ENCODE measurements at places on chromosomes 12 and 14.
A peak's percentile ranks its signal among the peaks of the same experiment; 100 is the strongest.

GRCh38 chr12:121188227-121188626 lies 21.7 kb upstream of the P2RX4 start:
- ATAC-seq = no peak

DNA sequence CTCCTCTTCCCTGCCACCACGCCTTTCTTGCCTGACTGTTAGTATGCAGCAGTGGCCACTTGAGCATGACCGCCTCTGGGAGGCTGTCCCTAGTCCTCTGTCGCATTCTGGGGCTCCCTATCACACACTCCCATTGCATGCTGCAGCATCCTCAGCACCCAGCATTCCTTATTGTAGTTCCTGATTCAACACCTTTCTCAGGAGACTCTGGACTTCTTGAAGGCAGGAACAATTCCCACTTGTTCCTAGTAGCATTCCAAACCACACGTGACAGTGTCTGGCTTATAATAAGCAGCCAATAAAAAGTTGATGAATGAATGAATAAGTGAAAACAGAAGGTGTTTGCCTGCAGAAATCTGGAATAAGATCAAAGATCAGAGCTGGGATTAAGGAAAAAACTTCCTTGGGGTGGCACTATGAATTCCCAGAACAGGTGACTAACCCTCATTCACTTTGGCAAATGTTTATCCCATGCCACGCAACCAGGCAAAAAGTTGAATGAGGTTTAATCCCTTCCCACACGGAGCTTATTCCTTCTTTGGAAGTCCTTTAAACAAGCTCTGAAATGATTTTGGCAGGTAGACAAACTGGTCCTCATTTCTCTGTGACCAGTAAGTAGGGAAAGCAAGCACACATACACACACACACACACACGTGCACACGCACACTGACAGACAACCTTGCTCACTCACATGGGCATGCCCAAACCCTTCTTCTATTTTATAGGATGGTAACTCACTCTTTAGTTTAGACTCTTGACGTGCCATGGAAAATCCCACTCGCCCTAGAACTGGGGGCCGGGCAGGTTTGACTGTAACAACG lies 26.5 kb downstream of the NTF3 start:
- ATAC-seq = no peak

DNA sequence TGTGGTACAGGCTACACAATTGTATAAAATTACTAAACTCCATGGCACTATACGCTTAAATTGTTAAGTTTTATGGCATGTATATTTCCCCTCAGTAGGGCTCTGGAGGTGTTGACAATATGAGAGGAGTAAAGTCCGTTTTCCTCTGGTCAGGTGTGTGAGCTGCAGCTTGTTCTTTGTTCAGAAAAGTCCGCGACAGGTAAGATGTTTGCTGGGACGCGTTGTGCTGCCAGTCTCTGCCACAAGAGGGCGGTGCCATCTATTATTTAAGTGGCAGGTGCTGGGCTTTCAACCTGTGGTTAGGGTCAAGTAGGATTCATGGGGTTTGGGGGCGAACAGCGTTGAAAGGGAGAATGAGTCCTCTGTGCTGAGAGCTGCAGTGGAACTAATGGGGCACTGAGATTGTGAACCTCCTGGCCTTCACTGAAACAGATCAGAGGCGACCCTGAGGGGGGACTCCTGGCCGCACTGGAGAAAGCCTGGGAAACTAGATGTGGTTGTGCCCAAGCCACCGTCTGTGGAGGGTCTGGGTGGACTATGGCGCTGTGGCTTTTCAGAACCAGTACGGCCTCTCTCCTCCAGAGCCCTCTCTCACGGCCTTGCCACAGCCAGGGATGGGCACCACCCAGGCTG lies 179.0 kb downstream of the SLC15A4 start:
- ATAC-seq = no peak

DNA sequence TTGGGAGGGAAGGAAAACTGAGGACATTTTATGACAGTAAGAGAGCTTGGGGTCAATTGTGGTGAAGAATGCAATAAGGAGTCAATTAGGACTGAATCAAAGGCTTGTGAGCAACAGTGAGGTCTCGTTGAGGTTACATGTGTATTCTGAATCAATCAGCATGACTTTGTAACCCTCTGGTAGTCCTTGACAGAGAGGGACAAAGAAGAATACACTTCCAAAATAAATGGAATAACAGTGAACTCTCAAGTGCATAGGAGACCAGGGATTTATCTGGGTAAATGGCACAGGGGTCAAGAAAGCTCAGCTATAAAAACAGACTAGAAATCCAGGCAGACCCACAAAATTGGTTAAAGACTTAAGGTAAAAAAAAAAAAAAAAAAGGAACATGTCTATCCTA lies 85.1 kb upstream of the NAV3 start:
- no peak for ATAC-seq

GRCh38 chr12:26017484-26018211 lies 59.2 kb downstream of the RASSF8 start:
- no peak for ATAC-seq

DNA sequence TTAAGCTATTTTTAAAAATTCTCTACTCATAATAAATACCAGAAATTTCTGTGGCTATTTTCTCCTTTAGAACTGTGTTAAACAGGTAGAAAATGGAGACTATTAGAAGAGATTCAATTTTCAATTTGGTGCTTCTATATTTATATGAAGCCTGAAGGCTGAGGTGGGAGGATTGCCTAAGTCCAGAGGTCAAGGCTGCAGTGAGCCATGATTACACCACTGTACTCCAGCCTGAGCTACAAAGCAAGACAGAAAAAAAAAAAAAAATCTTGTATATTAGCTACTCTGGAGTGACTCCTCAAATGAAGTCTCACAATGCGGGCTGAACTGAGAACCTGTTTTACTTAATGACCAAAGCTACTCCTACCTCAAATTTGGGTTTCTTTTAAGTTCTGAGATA lies 9.8 kb upstream of the DPF3 start:
- no peak for ATAC-seq

- peak; percentile 55 for ATAC-seq
Measured at GRCh38 chr14:67571275-67571990, 28.6 kb downstream of the PIGH start.

GRCh38 chr12:12810553-12811021 lies 2.6 kb upstream of the DDX47 start:
- ATAC-seq = no peak

DNA sequence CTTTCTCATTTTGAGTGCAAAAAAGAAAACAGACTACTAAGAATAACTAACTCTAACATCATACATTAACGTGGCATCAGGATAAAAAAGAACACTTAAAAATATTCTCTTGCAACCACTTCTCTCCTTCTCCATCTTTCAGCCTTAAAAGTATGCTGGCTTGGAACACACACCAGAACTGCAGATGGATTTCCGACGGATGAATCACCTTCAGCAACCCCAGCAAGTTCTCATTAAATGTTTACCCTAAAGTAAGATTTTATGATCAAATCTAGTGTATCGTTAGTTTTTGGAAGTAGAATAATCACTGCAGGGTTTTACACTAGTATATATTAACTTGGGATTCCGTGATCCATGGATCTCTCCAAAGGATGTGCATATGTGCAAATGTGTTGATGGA lies 1.2 kb downstream of the NEK9 start:
- no peak for ATAC-seq

DNA sequence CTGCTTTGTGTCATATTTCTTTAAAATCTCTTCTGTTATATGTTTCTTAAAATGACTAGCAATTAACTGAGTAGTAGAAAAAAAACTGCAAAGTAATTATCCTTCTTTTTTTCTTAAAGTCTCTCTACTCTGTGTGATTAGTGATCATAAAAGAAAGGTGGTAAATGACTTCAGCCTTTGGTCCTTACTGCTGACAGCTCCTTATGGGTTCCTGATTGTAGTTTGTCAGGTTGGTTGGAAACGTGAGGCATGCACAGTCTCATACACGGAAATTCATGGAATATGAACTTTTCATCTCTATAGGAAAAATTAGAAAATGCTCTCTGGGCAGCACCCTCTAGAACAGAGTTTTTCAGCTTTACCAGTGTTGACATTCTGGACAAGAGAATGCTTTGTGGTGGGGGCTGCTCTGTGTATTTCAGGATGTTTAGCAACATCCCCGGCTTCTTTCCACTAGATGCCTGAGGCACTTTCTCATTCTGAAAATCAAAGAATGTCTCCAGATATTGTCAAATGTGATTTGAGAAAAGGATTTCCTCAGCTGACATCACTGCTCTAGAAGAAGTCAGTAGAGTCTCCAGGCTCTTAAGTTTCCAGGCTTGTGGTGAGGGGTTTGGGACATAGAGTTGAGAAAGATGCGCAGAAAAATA lies 121.0 kb downstream of the PIK3C2G start:
- no peak for ATAC-seq

GRCh38 chr12:11894890-11895289 lies 175.8 kb upstream of the BCL2L14 start:
- ATAC-seq = no peak

GRCh38 chr14:90547968-90548367 lies 151.1 kb downstream of the CALM1 start:
- no peak for ATAC-seq
